Left lung (tissue), 14 donors: ENCODE measurements at places on chromosomes 5 and 9. TPM values are rescaled to one million over a fixed set of nuclear protein-coding genes. Genes with fewer than 3 reads are reported as not detected.

Gene TRPM3
- 1.2 TPM for polyA plus RNA-seq

Gene NELFB
- 62.9 TPM for polyA plus RNA-seq

Gene TMEM174
- not detected for polyA plus RNA-seq

Gene TEK
- 55.6 TPM for polyA plus RNA-seq

Gene ZNF483
- 3.3 TPM for polyA plus RNA-seq

Gene CCDC183
- 5.3 TPM for polyA plus RNA-seq

Gene ZNF618
- 35.0 TPM for polyA plus RNA-seq

Gene COQ4
- 65.9 TPM for polyA plus RNA-seq

Gene PCDHGC3
- 139 TPM for polyA plus RNA-seq

Gene ANKRD33B
- polyA plus RNA-seq = 0.65 TPM

Gene RGS7BP
- polyA plus RNA-seq = 28.9 TPM

Gene CDK9
- polyA plus RNA-seq = 60.9 TPM

Gene ATP6V1G1
- 158 TPM for polyA plus RNA-seq
